ENCODE measurements at places on chromosomes 11 and 22. TPM values are rescaled to one million over a fixed set of nuclear protein-coding genes. Genes with fewer than 3 reads are reported as not detected.
A peak's percentile ranks its signal among the peaks of the same experiment; 100 is the strongest.

SLC25A18 gene
- 2.1 TPM for total RNA-seq

ST3GAL4 gene
- 12.8 TPM for total RNA-seq

HTR3A gene
- 4.1 TPM for total RNA-seq

DNA sequence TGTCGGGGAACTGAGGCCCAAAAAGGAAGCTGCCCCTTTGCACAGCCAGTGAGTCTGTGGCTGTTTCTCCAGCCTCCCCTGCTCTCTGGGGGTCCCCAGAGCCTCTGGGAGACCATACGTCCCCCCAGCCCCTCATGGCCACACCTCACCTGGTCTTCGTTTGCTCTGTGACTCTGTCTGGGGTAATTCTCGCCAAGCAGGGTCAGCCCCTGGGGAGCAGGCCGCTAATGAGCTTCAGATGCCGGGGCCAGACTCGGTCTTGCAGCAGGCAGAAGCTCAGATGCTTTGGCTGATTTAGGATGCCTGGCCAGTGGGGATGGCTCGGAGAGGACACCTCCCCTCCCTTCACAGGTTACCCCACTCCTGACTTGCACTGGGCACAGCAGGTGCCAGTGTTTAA, 24.1 kb upstream of the WNT11 start:
- H3K36me3 ChIP-seq, result no peaks in the 10 kb centered on the region
- no peak overlapping the region for H3K27ac ChIP-seq
- H3K27me3 ChIP-seq, result peaks cover 5% of the 10 kb centered on the region
- H3K4me3 ChIP-seq, result no peak overlapping the region
- no peak for DNase-seq
- H3K4me1 ChIP-seq, result peaks cover 8% of the 10 kb centered on the region

DNA sequence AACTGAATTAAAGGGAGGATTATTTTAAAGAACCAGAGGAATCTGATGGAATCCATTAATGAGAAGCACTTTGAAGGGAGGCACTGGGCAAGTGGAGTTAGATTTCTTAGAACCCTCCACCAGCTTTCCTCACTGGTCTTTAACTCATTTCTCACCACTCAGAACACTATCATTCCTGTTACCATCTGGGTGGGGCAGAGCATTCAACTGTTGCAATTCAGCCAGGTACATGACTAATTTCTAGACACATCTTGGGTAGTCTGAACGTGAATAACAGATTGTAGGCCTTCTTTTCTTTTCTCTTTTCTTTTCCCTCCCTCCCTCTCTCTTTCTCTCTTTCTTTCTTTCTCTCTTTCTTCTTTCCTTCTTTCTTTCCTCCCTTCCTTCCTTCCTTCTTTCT, 15.5 kb upstream of the MMP1 start:
- H3K4me1 ChIP-seq, result peaks cover 4% of the 10 kb centered on the region
- H3K27me3 ChIP-seq, result no peaks in the 10 kb centered on the region
- no peak overlapping the region for H3K4me3 ChIP-seq
- peaks cover 6% of the 10 kb centered on the region for H3K36me3 ChIP-seq

CREB3L1 gene
- total RNA-seq, result 10.9 TPM

DNA sequence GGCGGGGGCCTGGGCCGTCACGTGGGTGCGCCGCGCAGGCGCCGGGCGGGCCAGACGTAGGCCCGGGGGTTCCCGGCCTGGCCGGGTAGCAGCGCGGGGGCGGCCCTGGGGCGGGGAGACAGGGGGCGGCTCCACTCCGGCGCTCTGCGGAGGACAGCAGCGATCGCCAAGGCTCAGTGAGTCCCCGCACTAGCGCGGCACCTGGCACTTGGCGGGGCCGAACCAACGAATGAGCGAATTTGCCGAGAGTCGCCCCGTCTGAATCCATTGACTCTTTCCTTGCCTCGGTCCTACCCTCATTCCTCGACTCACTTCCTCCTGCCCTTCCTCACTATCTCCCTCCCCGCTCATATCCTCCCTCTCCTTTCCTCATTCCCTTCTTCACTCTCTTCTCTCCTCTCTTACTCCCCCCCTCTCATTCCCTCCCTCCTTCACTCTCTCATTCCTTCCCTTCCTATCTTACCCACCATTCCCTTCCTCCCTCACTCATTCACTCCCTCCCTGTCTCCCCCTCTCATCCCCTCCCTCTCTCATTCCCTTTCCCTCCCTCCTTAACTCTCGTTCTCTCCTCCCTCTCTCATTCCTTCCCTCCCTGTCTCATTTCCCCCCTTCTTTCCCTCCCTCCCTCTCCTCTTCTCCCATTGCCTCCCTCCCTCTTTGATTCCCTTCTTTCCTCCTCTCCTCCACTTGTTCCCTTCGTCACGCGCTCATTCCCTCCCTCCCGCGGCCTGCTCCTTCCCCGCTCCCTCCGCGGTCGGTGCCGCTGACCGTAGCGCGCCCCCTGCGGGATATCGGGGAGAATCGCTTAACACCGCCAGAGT, 476 bp upstream of the KLHL22 start:
- peaks cover 25% of the 10 kb centered on the region for H3K27me3 ChIP-seq
- peaks cover 16% of the 10 kb centered on the region for H3K4me1 ChIP-seq
- peak overlapping the region; percentile 85 for H3K27ac ChIP-seq
- DNase-seq, result peak; percentile 87

GRCh38 chr11:134401825-134402809, 9.9 kb downstream of the B3GAT1 start:
- H3K4me3 ChIP-seq, result no peak overlapping the region
- H3K27ac ChIP-seq, result no peak overlapping the region
- H3K36me3 ChIP-seq, result peaks cover 11% of the 10 kb centered on the region

DNA sequence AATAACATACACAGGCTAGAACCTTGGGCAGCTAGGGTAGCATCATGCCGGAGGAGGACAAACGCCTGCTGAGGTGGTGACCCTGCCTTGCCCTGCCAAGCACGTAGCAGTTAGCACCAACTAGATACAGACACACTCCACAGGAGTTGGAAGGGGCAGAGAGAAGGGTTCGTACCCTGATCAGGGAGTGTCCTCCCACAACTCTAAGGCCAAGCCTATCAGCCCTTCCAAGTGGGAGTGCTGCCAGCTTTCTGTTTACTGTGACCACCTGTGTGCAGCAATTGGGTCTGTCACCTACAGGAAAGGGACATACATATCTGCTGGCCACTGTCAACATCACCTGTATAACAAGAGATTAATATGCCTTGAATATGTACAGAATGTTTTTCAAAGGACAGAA, 1.9 kb upstream of the THAP7 start:
- DNase-seq, result no peak
- H3K27me3 ChIP-seq, result no peaks in the 10 kb centered on the region
- no peak overlapping the region for H3K27ac ChIP-seq
- H3K4me1 ChIP-seq, result peaks cover 18% of the 10 kb centered on the region
- no peaks in the 10 kb centered on the region for H3K36me3 ChIP-seq

- no peak overlapping the region for H3K27ac ChIP-seq
- H3K36me3 ChIP-seq, result no peaks in the 10 kb centered on the region
- no peaks in the 10 kb centered on the region for H3K27me3 ChIP-seq
- no peak overlapping the region for H3K4me3 ChIP-seq
- peaks cover 54% of the 10 kb centered on the region for H3K4me1 ChIP-seq
Observed at GRCh38 chr11:92295175-92296137, 70.8 kb downstream of the FAT3 start.

GRCh38 chr11:59804061-59804460, 6.5 kb downstream of the MRPL16 start:
- peaks cover 47% of the 10 kb centered on the region for H3K36me3 ChIP-seq
- H3K4me3 ChIP-seq, result no peak overlapping the region
- H3K27ac ChIP-seq, result no peak overlapping the region
- peaks cover 4% of the 10 kb centered on the region for H3K4me1 ChIP-seq

EED gene
- total RNA-seq, result 27.7 TPM

GRCh38 chr11:69697861-69698260, 6.0 kb downstream of the FGF19 start:
- peak overlapping the region; percentile 80 for H3K27ac ChIP-seq
- peaks cover 13% of the 10 kb centered on the region for H3K36me3 ChIP-seq
- no peaks in the 10 kb centered on the region for H3K27me3 ChIP-seq
- H3K4me3 ChIP-seq, result no peak overlapping the region
- no peak for DNase-seq
- peaks cover 46% of the 10 kb centered on the region for H3K4me1 ChIP-seq

DNA sequence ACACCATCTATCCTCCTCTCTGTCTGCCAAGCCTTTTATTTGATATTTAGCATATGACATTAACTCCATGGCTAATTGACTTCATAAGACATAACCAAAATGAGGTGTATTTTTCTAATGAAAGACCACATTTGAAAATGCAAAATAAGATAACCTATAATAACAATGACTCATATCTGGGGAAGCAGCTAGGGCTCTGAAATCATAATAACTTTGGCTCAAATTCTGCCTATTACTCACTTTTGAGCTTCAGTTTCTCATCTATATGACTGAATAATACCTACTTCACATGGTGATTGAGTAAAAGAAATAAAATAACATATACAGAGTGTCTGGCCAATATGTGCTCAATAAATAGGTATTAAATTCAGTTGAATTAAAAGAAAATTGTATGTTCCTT, 1419.8 kb upstream of the TENM4 start:
- no peak for DNase-seq
- no peaks in the 10 kb centered on the region for H3K36me3 ChIP-seq
- H3K27me3 ChIP-seq, result no peaks in the 10 kb centered on the region
- H3K4me3 ChIP-seq, result no peak overlapping the region

- peaks cover 10% of the 10 kb centered on the region for H3K4me1 ChIP-seq
- H3K4me3 ChIP-seq, result no peak overlapping the region
- H3K36me3 ChIP-seq, result no peaks in the 10 kb centered on the region
- H3K27ac ChIP-seq, result no peak overlapping the region
- DNase-seq, result no peak
- no peaks in the 10 kb centered on the region for H3K27me3 ChIP-seq
Observed at GRCh38 chr22:48300877-48301276, 1526.8 kb downstream of the BRD1 start.

UCP3 gene
- total RNA-seq, result 0.55 TPM

DNA sequence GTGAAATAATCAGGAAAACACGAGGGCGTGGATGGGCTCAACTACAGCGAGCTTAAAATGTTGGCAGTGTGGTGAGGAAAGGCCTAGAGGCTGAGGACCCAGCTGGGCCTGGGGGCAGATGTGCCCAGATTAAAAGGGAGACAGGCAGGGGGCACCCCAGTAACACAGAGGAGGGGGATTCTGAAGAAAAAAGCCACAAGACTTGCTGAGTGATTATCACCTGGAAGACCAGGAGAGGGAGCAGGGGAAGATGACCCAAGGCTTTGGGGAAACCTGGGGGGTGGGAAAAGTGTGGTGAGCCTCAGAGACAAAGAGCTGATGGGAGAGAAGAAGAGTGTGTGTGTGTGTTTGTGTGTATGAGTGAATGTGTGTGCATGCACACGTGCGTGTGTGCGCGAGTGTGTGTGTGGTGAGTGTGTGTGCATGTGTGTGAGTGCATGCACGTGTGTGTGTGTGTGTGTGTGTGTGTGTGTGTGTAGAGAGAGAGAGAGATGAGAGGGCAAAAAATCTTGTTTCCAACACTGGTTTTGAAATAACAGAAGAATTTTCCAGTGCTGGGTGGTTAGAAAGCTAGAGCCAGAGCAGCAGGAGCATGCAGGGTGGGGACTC, 500.5 kb downstream of the BUD13 start:
- no peak overlapping the region for H3K4me3 ChIP-seq
- no peak for DNase-seq
- 0 out of 2 replicates have a peak, but pooled peaks cover 2% of the 10 kb centered on the region for H3K4me1 ChIP-seq
- H3K27ac ChIP-seq, result no peak overlapping the region
- no peaks in the 10 kb centered on the region for H3K36me3 ChIP-seq
- no peaks in the 10 kb centered on the region for H3K27me3 ChIP-seq

DNA sequence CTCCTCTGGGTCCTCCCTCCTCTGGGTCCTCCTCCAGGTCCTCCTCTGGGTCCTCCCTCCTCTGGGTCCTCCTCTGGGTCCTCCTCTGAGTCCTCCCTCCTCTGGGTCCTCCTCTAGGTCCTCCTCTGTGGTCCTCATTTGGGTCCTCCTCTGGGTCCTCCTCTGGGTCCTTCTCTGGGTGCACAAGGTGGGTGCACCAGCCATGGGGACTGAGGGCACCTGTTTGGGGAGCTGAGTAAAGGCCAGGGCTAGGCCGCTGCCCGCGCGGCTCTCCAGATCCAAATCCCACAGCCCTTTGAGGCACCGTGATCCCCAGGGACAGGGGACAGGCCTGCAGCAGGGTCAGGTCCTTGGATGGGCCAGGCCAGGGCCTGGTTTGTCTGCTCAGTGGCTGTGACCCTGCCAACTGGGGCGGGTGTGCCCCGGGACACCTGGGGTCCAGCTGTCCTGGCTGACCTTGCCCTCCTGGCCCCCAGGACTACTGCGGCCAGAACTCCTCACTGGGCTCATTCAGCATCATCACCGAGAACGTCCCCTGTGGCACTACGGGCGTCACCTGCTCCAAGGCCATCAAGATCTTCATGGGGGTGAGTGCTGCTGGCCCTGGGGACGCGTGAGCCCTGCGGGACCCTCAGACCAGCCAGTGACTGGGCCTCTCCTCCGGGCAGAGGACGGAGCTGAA, 12.7 kb downstream of the MUC2 start:
- H3K27ac ChIP-seq, result no peak overlapping the region
- no peaks in the 10 kb centered on the region for H3K4me1 ChIP-seq
- H3K36me3 ChIP-seq, result peaks cover 8% of the 10 kb centered on the region
- DNase-seq, result no peak
- no peaks in the 10 kb centered on the region for H3K27me3 ChIP-seq

DNA sequence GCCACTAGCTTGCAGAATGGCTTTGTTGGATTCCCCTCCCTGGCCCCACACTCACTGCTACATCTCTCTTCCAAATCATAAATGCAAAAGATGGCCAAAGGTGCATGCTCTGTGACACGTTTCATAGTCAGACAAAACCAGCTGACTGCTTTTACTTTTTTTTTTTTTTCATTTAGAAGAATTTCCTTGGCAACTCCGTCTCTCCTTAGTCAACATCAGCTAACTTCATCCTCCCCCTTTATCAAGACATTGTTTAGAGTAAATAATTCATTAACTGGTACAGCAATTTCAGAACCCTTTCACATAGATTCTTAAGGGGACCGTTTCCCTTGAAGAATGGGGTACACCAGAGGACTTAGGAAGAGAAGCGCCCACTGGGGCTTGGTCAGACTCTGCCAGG, 16.0 kb downstream of the KCNQ1OT1 start:
- no peaks in the 10 kb centered on the region for H3K36me3 ChIP-seq
- no peak overlapping the region for H3K27ac ChIP-seq
- H3K27me3 ChIP-seq, result no peaks in the 10 kb centered on the region
- H3K4me3 ChIP-seq, result no peak overlapping the region
- DNase-seq, result no peak

DNA sequence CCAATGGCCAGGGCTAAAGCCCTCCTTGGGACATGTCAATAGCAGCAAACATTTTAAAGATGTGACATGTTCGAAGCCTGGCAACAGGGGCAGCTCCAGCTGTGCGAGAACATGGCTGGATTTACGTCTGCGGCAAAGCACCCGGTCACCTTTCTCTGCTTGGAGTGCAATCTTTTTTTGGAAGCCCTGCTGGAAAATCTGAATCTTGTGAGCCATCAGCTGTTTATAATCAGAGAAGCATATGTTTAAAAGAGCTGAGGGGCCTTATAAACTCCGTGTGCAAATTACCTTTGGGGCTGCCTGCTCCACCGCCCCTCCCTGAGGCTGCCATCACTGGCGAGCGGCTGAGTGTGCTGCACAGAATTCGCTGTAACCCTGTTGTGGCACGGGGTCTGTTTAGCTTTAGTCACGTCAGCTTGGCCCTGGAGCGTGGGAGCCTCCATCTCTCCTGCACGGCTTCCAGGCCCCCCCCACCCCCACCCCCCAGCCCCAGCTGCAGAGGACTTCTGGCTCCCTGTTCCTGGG, 9.0 kb upstream of the KCNQ1OT1 start:
- H3K36me3 ChIP-seq, result peaks cover 27% of the 10 kb centered on the region
- DNase-seq, result no peak
- peaks cover 97% of the 10 kb centered on the region for H3K27me3 ChIP-seq
- no peak overlapping the region for H3K4me3 ChIP-seq
- no peak overlapping the region for H3K27ac ChIP-seq
